ENCODE measurements at places on chromosomes 5 and 9. TPM values are rescaled to one million over a fixed set of nuclear protein-coding genes. Genes with fewer than 3 reads are reported as not detected.
A peak's percentile ranks its signal among the peaks of the same experiment; 100 is the strongest.

GRCh38 chr5:168822745-168823281 is 243.6 kb upstream of the PANK3 start:
- DNase-seq = peak; percentile 1

GRCh38 chr9:77893706-77894105 is 137.9 kb downstream of the GNAQ start:
- DNase-seq = no peak

DNA sequence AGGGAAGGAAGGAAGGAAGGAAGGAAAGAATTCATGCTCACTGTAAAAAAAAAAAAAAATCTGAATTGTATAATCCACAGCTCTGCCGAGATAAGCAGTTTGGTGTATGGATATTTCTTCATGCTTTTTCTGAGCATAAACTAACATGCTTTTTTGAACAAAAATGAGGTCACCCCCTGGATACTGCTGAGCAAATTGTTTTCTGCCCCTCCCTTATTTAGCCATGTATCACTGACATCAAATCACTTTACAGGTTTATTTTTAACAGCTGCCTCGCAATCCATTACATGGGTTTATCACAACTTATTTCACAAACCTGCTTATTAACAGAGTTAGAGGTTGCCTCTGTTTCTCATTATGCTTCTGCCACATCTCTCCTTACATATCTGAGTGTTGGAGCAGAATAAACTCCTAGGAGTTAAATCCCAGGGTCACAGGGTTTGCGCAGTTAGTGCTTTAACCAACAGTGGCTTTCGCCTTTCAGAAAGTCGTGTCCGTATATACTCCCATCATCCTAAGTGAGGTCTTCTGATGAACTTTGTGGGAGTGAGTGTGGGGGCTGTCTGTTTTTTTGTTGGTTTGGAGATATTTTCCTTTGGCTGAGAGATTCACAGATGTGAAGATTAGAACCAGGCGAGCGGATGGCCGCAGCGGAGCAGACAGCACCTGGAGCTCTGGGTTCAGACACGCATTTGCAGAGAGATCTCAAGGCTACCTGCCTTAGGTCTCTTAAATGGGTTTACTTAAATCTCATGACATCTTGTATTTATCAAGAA is 57.7 kb downstream of the AK8 start:
- no peak for DNase-seq

DNA sequence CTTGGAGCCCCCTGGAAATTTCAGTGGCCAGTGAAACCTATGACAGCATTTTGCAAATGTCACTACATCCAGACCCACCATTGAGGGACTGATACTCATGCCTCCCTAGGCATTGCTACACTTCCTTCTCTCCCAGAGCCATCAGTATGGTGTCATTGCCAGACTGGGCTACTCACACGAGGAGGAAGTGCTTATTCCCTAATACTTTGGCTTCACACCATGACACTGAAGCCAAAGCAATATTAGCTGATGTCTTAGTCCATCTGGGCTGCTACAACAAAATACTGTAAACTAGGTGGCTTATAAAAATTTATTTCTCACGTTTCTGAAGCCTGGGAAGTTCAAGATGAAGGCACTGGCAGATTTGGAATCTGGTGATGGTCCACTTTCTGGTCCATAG is 22.6 kb downstream of the TRPM3 start:
- DNase-seq = no peak

DNA sequence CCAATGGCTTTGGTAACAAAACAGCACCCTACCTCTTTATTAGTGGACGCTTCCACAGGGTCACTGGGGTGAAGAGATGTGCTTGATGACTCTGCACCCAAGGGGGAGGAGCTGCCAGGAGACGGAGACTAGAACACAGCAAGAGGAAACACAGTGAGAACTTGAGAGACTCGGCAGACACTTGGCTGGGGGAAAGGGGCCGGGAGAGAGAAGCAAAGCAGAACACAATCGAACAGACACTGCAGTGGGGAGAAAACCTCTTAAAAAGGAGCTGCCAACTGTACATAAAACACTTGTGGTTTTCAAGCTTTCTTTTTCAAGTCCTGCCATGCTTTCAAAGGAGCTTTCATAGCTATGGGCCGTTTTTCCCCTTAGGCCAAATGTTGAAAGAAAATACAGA is 151.0 kb downstream of the ENTREP1 start:
- no peak for DNase-seq

DNA sequence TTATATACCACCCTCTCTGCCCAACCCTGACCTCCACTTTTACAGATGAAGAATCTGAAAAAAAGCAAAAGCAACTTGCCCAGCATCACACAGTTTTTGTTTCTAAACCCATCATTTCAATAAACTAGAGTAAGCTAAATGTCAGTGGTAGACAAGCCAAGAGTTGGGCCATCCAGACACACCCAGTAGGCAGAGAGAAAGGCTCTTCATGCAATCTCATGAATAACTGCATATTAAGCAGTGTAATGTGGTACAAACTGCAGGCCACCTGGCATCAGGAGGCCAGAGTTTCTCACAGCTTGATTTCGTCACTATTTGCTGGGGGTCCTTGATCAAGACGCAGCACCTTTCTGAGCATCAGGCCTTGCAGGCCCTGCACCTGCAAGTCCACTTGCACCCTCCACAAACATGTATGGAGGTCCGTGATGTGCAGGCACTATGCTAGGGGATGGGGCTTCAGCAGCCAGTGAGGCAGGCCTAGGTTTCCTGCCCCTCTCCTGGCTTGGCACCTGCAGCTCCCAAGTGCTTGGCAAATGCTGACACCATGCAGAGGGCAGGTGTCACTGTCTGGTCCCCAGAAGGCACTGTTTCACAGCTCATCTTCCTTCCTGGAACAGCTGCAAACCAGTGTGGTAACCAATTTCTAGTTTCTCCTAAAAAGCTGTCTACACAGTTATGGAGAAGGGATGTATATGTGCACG is 29.8 kb downstream of the ADAM19 start:
- DNase-seq = no peak

The CDKN2B gene
- 5.6 TPM for total RNA-seq

The MRPS27 gene
- 80.3 TPM for total RNA-seq

The GABRA6 gene
- total RNA-seq = not detected

The CDC20B gene
- not detected for total RNA-seq

The MACIR gene
- total RNA-seq = 21.3 TPM

Measured in IMR-90 (cell line).